CMK (cell line): ENCODE measurements at places on chromosomes 11 and 22.

GRCh38 chr22:29883775-29884097 lies 762 bp downstream of the MTMR3 start:
- no peak for DNase-seq

DNA sequence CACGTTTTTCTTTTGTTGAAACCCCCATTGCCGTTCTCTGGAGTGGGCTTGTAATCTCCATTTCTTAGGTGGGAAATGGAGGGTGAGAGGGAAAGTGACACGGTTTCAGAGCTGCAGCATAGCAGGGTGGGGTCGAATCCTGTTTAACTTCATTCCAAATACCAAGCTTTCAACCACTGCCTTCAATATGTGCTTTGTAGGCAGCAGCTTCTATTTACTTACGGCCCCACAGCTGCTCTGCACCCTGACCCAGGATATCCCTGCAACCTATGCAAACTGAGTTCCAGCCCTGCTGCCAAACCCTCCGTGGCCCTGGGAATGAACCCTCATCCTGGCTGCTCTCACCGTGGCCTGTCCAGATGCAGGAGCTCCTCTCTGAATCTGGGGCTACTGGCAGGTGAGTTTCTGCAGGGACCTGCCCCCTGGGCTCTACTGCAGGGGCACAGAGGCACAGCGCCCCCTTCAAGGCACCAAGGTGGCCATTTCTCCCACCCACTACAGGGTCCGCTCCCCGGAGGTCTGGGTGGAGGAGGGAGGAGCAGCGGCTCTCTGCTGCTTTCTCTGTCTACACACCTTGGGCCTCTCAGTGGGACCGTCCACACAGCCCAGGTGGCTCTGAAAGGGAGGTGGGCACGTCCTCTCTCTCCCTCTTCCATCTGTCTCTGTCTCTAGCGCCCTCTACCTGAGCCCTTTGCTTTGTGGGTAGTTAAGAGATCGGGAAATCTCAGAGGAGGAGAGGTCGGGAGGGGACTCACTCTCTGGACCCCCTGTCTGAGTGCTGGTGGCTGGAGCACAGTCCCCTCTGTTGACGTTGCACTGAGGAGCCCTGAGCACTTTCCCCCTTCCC lies 279.1 kb downstream of the BRD1 start:
- no peak for DNase-seq

DNA sequence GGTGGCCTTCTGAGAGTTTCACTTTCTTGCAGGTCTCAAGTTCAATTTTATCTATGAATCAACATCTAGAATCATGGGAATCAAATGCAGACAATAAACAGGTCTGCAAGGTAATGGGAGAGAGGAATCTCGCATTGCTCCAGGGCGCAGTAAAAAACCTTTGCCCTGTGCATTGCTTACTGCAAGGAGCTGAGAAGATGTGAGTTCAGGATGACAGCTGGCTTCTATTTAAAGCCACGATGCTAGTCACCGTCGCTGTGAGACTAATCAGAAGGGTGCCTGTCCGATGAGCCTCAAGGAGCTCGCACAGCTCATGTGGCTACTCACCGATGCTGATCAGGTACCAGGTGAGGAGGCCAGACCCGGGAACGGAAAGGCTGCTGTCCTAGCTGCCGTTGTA lies 30.2 kb upstream of the APOA1 start:
- DNase-seq = no peak

DNA sequence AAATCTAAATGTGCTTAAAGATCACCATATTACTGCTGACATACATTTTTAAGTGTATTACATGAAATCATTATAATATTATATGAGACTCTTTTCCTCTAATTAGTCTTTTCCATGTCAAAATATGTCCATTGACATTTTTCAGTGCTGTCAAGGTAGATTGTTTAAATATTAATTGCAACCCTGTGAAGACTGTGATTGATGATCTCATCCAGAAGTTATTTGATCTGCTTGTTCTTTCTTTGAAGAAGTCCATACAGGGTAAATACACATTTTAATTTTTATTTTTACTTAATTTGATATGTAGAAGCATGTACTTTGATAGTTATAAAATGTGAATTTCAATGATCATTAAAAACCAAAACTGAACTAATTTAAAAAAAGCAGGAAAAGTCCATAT lies 38.4 kb downstream of the DYNC2H1 start:
- DNase-seq = no peak

DNA sequence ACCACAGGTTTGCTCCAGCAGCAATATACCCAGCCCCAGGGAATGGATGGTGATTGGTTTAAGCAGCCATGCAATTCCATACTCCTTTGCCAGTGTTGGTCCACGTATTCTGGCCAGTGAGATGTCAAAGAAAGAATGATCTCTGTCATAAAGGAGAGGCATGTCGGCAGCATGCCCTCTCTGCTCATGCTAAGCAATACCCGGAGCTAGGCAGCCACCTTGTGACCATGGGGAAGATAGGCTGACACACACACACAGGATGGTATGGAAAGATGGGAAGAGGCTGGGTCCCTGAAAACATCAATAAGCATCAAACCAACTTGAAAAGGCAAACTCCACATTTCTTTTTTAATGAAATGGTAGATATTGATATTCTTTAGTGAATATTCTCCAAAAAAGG lies 5.1 kb downstream of the ABCC8 start:
- no peak for DNase-seq

- DNase-seq = no peak
Measured at GRCh38 chr11:65649656-65650546, 12.0 kb downstream of the SIPA1 start.

- no peak for DNase-seq
Measured at GRCh38 chr11:119319136-119319699, 2.3 kb upstream of the MCAM start.

DNA sequence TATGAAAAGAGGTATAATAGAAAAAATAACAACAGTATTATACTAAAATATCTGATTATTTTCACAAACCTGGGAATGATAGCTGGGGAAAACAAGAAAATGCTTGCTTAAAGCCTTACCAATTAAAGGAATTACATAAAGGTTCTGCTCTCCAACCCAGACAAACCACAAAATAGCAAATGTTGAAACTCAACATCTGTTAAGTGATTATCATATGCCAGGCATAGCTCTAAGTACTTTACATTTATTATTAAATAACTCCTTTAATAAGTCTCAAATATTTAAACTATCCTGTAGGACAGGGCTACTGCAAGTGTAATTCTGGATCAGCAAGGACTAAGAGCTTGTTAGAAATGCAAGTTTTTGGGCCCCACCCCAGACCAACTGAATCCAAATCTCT lies 20.1 kb downstream of the OR10A6 start:
- DNase-seq = no peak

- no peak for DNase-seq
Measured at GRCh38 chr11:79670882-79671281, 230.1 kb upstream of the TENM4 start.

DNA sequence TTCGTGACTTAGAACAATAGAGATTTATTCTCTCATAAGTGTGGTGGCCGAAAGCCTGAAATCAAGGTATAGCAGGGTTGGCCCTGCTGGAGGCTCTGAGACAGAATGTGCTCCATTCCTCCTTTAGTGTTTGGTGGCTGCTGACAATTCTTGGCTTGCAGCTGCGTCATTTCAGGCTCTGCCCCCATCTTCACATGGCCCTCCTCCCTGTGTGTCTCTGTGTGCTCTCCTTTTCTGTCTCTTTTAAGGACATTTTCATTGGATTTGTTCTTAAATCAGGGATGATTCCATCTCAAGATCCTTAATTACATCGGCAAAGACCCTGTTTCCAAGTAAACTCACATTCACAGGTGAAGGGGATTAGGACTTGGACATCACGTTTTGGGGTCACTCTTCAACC lies 10.2 kb upstream of the APOL6 start:
- no peak for DNase-seq

GRCh38 chr11:28048812-28049211 lies 59.1 kb downstream of the KIF18A start:
- no peak for DNase-seq

DNA sequence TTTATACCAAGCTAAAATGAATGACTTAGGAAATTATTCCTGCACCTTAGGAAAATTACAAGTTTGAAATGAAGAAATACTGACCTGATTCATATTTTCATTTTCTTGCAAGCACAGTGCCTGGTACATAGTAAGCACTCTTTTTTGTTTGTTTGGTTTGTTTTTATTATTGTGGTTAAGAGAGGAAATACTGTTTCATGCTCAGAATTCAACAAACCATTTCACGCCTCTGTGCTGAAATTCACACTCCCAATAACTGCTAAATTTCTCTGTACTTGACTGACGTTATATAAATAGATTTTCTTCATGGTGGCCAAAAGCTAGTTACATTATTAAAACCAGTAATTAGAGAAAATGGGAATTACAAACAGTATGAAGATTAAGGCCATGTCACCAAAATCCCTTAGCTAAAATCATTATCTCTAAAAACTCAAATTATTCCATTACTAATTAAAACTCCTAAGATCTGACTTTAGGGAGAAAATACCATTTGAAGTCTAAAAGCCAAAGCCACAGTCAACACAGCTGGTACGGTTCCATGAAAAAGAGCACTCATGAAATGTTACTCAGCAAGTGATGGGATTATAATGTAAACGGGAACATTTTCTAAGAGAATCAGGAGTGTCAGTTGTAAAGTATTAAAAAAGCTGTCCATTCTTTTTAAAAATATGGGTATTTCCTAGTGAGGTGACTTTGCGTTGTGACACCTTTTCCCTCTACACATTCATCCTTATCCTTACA lies 77.8 kb upstream of the DDI1 start:
- DNase-seq = no peak

- DNase-seq = peak; percentile 94
Measured at GRCh38 chr11:120335908-120336640, at the start of gene ARHGEF12. TSS of gene ARHGEF12 (plus strand) at chr11:120336413. CDS start at chr11:120337244, 831 bp downstream.

DNA sequence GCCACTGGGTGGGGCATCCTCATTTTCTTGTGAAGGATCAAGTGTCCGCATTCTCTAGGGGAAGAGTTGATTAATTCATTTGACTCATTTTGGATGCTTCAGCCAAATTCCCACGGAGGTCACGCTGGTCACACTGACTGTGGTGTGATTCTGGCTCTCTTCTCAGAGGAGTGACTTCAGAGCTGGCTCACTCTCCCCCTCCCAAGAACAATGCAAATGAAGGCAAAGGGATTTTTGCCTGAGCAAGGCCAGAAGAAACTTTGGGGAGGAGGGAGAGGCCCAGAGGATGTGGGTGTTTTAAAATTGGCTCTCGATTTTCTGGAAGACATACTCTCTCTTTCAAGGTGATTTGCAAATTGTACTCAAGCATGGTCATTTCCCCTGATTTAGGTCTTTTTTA lies 51.1 kb upstream of the LMO2 start:
- DNase-seq = no peak

- no peak for DNase-seq
Measured at GRCh38 chr11:125587480-125587879, 5.2 kb upstream of the STT3A start.

- no peak for DNase-seq
Measured at GRCh38 chr11:97361812-97362378, 972.1 kb downstream of the JRKL start.

DNA sequence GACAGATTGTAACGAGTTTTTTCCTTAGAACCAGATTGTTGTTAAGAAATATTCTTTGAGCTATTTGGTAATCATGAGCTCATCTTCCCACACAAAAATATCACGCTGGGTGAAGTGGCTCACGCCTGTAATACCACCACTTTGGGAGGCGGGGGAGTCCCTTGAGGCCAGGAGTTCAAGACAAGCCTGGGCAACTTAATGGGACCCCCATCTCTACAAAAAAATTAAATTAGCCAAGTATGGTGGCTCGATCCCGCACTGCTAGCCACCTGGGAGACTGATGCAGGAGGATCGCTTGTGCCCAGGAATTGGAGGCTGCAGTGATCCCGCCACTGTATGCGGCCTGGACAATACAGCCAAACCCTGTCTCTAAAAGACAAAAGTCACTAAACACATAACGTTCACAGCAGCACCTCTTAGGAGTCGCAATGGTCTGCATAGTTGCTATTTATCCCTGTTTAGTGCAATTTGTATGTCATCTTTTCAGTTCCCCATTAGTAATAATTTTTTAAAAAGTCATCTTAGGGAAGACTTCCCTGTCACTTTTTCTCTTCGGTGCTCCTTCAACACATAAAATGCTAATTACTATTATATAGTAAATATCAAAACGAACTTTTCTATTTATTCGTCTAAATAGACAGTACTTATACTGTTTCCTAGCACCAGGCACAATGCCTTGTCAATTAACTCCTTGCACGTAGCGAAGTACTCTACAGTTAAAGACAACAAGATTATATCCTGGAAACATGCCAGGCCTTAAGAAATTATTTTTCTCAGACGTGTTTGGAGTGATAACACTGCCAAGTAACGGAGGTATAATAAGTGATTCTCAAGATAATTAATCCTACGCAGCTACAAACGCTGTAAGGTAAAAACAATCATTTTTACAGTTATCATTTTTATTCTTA lies 1.1 kb downstream of the ST13 start:
- DNase-seq = no peak

GRCh38 chr11:74024261-74025029 lies 15.6 kb upstream of the UCP3 start:
- DNase-seq = no peak

DNA sequence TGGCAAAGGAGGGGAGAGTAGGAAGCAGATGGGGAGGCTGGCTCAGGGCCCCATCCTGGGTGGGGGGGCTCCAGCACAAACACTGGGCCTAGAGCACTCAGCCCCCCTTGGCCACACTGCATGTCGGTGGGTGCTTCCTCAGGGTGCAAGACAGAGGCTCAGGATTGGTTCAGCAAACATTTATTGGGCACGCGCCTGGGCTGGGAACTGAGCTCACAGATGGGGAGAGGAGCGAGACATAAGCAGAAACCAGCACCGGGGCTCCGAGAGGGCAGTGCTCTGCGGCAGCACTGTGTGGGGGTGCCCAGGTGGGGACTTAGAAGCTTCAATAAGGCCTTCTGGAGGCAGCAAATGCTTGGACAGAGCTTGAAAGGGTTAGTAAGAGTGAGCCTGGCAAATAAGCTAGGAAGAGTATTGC lies 12.1 kb upstream of the EHD1 start:
- DNase-seq = no peak

GRCh38 chr11:100918551-100919500 lies 210.8 kb downstream of the PGR start:
- no peak for DNase-seq

DNA sequence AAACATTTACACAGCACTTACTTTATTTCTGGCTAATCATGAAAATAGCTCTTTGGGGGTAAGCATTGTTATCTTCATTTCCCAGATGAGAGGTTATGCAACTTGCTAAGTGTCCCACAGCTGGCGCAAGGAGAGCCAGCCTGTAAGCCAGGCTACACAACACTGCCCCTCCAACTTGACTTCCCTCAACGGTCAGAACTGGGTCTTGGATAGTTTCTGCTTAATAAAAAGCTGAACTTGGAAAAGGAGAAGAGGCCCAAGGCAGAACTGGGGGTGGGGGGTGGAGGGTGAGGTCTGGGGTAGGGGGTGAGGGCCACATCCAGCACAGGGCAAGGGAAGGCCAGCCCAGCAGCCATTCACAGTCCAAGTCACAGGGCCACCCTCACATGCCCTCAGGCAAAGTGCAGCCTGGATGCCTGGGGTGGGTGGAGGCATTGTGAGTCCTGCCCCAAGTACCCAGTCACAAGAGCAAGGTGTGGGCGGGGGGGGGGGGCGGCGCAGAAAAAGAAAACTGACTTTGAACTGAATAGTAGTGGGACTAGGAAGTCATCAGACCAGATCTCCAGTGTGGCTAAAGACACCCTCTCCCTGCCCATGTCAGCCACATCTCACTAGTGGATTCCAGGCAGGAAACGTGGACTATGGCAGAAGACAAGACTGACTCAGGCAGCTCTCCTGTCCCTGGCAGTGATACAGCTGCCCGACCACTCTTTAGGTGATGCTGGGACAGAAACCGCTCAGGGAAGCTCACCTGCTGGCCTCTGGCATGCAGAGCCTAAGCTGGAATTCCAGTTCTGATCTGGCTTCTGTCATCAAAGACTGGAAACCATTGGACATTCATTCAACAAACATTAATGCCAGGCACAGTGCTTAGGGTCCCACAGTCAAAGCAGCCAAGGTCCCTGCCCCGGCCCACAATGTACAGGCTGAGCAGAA lies 52.4 kb downstream of the PACSIN2 start:
- no peak for DNase-seq
